ENCODE measurements at places on chromosomes 5 and 9.

- no peak for DNase-seq
These were observed 95.4 kb upstream of the DAB2 start for GRCh38 chr5:39520232-39520572.

GRCh38 chr5:17217493-17218352 lies at the start of gene BASP1:
BASP1 (plus strand) TSS chr5:17217631; CDS start chr5:17275217, 57,586 bp downstream.
- peak; percentile 90 for DNase-seq

DNA sequence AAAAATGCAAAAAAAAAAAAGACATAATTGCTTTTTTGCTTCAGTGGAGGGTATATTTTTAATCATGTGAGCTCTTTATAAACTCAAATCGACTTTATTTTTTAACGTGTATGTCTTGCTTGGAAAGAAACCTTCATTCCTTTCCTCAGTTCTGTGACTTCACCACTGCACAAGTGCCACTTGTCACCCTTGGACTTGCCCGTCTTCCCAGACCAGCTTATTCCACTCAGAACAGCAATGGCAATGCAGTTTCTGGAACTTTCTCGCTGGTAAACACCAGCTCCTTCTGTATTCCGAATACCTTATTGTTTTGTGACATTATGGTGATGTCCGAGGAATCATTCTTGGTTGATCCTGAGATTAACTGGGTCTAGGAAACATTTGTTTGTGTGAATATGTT lies 440.5 kb upstream of the ADAMTS16 start:
- DNase-seq: no peak

DNA sequence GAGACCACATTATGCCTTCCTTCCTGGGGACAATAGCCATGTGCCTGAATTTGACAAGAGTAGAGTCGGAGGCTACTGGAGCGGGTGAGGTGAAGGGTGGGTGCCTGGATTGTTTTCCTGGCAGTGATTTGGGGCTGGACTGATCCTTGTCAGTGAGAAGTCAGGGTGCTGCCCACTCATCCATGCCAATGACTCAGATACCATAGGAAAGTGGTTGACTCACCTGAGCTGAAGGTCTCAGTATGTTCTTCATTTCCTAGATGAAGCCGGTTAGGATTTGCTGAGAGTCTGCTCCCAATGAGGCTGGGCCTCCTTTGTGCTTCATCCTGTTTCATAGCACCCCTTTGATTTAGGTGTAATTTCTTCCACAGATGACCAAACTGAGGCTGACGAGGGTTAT lies 366.0 kb downstream of the KDM4C start:
- DNase-seq: no peak

- DNase-seq: no peak
These were observed 131.1 kb upstream of the TUT7 start for GRCh38 chr9:86485359-86485758.

- no peak for DNase-seq
These were observed 28.7 kb downstream of the DHX29 start for GRCh38 chr5:55278778-55279177.

DNA sequence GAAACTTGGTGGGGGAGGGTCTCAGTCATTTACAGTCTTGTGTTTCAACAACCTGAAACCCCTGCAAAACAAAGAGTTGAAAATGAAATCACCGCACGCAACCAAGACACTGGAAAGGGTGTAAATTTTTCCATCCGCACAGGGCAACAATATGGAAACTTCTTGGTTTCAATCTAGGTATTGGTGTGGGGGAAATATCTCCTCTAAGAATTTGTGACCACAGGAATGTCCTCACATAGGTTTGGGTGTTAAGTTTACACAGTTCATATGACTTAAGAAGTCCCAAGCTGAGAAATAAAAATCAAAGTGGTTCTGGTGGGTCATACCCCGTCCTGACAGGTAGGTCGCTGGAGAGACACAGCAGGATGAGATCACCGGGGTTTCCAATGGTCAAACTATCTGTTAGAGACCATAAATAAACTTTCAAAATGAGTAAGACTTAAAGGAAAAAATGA lies 51.9 kb upstream of the PIP5K1B start:
- DNase-seq: no peak

DNA sequence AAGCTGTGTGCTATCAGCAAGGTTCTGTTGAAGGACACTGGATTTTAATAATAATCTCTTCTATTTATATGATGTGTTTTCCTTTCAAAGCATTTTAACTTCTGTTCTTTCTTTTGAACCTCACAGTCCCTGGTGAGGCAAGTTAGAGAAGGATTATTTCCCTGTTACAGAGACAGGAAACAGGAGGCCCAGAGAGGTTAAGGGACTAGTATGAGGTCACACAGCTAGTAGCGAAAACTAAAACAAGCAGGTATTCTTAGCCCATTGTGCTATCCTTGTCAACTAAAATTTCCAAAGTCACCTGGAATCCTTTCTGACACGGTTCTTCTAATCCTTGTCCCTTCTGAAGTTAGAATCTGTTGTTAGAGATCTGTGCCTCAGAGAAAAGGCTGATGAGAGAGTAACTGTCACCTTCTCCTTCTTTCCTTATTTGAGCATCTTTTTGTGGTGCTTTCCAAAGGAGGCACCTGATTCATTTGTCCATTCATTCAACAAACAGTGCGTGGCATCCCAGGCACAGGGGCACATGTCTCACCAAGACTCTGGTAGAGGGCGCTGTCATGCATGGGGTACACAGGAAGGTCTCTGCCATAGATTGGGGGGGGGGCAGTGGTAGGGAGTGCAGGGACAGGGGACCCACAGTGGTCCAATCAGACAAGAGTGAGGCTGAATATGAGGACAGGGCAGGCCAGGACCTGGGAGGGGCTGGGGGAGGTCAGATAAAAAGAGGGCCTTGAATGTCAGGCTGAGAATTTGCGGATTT lies 61.5 kb downstream of the CRB2 start:
- no peak for DNase-seq

- peak; percentile 56 for DNase-seq
These were observed 550.9 kb downstream of the RAB3C start for GRCh38 chr5:59133764-59134261.

- no peak for DNase-seq
These were observed 5.1 kb upstream of the RAB14 start for GRCh38 chr9:121206516-121207370.

DNA sequence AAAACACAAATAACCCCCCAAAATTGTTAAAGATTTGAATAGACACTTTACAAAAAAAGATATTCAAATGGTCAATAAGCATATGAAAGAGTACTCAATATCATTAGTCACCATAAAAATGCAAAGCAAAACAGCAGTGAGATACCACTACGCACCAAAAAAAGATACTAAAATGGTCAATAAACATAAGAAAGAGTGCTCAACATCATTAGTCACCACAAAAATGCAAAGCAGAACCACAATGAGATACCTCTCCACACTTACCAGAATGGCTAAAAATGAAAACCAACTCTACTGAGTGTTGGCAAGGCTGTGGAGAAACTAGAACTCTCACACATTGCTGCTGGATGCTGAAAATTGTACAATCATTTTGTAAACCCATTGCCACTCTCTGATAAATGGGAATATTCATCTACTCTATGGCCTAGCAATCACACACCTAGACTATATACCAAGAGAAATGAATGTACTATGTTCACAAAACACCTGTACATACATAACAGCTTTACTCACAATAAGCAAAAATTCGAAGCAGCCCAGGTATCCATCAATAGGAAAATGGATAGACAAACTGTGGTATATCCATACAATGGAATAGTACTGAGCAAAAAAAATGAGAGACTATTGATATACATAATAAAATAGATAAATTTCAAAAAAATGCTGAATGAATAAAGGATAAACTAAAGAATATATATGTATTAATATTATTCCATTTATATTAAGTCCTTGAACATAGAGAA lies 205.0 kb upstream of the DAPK1 start:
- DNase-seq: no peak

DNA sequence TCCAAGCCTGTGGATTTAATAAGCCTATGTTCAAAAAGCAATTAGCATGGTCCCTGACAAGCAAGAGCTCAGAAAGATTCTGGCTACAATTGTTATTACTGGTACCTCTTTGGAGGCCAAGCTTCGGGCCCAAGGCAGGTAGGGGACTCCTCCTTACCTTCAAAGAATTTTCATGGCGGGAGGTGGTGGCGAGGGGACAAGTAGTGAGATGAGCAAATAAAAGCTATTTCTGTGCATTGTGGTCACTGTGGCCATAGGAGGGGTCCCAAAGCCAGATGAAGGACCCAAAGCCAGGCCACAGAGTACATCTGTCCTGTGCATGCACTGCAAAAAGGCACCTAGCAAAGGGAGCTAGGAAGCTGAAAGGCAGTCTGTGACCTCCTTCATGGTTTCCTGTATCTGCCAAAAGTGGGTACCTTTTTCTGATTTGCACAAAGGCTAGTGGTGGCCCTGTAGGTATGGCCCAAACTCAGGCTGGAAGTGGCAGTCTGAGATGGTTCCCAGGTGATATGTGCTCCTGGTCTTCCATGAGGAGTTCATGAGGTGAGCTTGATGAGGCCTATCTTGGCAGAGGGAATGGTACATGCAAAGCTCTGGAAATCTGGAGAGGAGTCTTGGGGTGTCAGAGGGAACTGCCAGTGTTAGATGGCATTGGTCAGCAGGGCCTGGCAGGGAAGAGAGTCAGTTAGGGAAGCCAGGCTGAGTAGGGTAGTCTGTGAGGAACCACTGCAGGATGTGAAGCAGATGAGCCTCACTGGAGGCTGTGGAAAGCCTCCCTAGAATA lies 3.3 kb upstream of the CXXC5 start:
- DNase-seq: peak; percentile 37

DNA sequence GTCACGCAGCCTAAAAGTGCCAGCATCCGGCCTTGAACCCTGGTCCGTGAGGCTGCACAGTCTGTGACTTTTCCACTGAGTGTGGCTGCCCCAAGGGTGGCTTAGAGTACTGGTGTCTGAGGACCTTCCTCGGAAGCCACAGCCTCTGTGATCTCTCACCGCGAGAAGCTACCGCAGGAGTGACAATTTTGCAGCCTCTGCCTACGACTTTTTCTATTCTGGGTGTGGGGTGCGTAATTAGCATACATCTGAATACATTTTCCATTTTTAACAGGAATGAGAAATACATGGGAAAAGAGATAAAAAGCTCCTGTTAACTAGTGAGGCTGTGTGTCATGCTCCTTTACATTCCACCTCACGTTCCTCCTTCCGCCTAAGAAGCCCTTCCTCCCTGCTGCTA lies 48.3 kb upstream of the HRH2 start:
- no peak for DNase-seq

DNA sequence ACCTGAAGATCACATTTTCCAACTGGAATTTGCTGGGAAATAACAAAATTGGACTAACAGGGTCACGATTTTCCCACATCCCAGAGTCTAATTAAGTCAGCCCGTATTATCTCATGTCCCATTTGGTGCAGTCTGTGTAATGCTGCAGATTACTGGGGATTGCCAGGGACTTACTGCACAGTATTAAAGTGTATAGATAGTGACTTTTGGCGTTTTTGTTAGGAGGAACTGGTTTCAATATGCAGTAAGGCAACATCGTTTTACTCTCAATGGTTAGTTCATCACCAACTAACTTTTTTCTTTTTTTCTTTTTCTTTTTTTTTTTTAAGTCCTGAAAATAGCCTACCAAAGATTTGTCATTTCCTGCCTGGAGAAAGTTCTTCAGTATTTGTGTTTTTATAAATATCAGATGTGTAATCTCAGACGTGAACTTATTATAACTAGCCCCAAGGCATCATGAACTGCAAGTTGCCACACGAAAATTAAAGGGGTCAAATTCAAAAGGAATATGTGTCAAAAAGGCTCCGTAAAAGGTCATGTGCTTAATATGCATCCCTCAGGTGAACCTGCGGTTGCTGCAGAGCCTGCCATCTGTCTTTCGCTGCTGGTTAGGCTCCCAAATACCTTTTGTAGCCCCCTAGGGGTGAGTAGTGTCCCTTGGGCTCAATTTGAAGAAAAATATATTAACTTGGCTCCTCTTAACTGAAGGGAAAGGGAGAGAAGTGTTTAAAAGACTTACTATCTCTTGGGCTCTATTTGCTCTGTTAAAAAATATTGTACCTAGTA lies 176.7 kb upstream of the ADAMTSL1 start:
- DNase-seq: peak; percentile 55

- peak; percentile 65 for DNase-seq
These were observed 1639.4 kb upstream of the C9orf72 start for GRCh38 chr9:29212397-29213387.

DNA sequence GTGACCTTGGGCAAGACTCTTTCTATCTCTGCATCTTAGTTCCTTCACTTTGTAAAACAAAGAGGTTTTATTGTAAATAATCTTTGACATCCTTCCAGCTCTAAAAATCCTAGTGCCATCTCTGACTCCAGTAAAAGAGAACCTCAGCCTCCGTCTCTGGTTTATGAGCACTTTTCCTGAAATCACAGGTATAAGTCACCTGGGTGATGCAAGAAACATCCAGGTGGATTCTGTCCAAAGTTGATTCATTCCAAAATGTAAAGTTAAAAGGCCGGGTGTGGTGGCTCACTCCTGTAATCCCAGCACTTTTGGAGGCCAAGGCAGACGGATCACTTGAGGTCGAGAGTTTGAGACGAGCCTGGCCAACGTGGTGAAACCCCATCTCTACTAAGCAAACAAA lies 21.1 kb upstream of the UBAP2 start:
- DNase-seq: no peak

DNA sequence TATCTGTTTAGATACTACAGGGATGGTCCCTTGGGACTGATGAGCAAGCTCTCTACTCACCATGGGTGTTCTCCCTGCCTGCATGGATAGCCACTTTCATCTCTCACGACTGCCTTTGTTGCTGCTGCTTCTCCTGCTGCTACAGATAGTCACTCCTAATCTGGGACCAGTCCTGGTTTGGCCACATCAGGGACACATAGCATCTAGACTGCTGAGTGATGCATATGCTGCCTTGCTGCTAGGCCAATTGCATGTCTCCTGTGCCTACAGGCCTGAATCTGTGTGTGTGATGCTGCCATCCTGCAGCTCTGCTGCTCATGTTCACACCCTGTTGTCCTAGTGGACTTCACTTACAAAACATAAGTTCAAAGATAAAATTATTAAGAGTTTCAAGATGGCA lies 297.1 kb downstream of the HCN1 start:
- peak; percentile 44 for DNase-seq

DNA sequence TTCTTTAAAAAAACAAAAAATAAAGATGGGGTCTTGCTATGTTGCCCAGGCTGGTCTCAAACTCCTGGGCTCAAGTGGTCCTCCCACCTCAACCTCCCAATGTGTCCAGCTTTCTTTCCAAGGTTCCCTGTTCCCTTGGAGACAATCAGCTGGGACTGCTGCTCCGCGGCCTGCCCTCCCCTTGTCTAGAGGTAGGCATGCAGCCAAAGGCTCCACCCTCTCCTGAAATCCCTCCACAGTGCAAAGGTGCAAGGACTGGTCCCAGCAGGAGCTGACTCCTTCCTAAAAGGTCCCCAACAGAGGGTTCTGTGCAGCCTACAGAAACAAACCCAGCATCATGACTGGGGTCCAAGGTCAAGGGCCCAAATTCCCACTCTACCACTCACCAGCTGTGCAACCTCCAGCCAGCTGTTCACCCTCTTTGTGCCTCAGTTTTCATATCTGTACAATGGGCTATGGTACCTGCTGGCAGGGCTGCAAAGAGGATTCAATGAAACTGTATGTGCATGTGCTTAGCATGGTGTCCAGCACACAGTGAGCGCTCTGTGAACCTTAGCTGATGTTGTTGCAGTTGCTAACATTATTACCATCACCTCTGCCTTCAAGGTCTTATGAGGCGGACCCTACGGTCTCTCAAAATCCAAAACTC lies 47.5 kb downstream of the BARX1 start:
- no peak for DNase-seq

Measured in islet precursor cell (in vitro differentiated cells).